ENCODE measurements at places on chromosomes 6 and 20.

DNA sequence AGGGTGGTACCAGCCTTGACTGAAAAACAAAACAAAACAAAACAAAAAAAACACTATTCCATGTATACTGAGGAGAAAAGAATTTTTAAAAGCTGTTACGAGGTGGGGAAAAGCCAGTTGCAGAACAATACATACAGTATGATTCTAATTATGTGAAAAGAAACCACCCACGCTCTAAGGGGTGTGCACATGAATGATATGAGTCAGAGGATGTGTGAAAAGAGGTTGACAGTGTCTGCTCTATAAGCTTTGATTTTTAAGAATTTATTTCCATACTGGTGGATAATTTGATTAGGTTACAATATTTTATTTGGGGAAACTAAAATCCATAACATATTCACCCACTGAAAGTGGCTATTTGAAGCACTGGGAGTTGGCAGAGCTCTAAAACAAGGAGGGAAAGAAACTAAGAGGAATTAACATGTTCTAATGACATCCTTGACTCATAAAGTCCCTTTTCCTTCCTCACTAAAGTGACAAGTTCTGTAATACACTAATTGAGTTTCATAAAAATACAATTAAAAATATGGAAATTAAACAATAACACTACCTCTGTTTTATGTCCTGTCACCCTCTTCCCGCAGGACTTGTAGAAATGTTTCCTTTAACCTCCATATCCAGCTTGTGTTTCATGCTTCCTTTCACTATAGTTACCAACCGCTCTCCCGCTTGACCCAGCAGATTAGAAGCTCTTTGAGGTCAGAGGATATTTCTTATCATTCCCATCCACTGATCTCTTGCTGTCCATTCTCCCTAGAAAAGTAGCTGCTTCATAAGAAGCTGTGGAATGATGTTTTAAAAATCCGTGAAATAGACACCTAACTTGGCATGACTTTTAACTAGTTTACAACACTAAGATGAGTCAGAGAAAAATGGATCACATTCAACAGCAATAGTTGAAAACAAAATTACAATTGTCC, 118.6 kb upstream of the CCDC28A start:
- no peak for DNase-seq

GRCh38 chr6:132865829-132866228, 51.5 kb downstream of the RPS12 start:
- no peak for DNase-seq

- DNase-seq: no peak
These were observed 37.6 kb upstream of the KCNK5 start for GRCh38 chr6:39266782-39267355.

- no peak for DNase-seq
These were observed 20.0 kb upstream of the ABCC10 start for GRCh38 chr6:43407296-43407695.

GRCh38 chr6:169720207-169720855, 4.0 kb downstream of the PHF10 start:
- DNase-seq: no peak
